ENCODE measurements at places on chromosomes 3 and 15.

DNA sequence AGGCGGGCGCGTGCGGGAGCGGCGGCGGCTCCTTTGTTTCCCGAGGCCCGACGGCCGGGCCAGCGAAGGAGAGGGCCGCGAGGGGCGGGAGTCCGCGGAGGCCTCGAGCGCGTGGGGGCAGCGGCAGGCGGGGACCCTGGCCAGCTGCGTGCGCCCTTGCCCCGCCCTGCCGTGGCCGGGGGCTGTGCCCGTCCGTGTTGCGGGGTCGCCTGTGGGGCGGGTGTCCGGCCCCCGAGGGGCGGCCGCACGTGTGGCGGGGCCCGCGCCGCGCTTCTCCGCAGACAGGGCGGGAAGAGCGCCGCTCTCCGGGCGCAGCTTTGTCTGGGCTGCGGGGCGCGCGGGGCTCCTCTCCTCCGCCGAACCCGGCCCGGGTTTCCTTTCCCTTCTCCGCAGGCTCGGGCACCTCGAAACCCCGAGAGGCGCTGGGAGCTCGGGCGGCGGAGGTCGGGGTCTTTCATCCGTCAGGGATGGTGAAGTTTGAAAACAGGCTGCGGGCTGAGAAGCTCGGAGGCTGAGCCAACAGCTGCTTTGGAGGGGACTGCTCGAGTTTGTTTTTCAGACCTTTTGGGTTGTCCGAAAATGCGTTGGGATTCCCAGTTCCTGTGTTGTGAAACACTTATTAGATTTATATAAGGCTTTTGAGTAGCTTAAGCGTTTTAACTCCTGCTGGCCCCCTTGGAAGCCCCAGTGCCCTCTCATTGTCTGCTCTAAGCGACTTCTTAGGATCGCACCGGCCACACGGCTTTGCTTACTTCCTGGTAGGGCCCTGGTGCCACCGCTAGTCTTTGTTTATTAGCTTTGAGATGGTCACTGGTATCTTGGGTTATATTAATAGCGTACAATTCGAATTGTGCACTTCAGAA, 817 bp downstream of the USP3 start:
- no peak for DNase-seq

DNA sequence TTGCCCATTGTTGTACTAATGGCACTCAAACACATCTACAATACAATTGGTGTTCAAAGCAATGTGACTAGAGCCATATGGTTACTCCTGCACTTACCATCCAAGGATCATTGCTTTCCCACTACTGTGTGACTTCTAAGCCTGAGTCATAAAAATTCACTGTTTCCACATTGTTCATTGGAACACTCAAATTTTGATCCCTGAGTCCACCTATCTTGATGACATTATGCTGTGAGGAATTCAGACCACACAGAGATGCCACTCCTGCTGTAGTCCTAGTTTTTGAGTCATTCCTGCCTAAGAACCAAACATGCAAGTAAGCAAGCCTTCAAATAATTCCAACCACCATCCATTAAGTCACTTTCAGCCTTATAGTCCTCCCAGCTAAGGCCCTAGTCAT, 176.2 kb downstream of the EFHB start:
- no peak for DNase-seq

- no peak for DNase-seq
Measured at GRCh38 chr3:144457758-144458157, 486.1 kb downstream of the DIPK2A start.

- no peak for DNase-seq
Measured at GRCh38 chr15:92006186-92007028, 152.9 kb downstream of the SLCO3A1 start.

GRCh38 chr15:92333709-92334108, 60.0 kb upstream of the ST8SIA2 start:
- no peak for DNase-seq
